Activated CD8-positive, alpha-beta memory T cell treated with anti-CD3 and anti-CD28 coated beads, Interleukin-2, amount 10 ng/mL, durations not matched to agents 7 days and 5 days (primary cell): ENCODE measurements at places on chromosomes 1 and 21.

DNA sequence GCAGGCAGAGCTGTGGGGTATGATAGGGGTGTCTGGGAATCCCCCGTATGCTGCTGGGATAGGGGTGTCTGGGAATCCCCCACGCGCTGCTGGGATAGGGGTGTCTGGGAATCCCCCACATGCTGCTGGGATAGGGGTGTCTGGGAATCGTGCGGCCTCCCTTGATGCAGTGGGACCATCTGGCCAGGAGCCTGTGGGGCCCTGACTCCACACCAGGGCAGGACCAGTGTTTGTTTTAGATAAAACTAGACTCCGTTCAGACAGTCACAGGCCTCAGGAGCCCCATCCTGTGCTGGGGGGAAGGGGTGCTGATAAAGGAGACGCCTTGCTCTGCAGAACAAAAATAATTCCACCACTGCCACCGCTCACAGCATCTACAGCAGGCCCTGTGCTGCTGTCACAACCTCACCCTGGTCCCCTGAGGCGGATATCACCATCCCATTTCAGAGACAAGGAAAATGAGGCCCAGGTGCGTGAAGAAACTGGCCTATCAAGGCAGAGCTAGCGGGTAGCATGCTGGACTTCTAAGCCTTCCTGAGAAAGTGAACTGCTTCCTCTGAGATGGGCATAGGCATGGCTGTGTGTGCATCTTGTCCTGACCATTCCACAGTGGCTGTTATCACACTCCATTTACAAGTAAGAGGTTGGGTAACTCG lies 24.0 kb downstream of the ECE1 start:
- H3K4me1 ChIP-seq = peaks cover 20% of the 10 kb centered on the region
- peaks cover 19% of the 10 kb centered on the region for H3K36me3 ChIP-seq
- no peak for DNase-seq

DNA sequence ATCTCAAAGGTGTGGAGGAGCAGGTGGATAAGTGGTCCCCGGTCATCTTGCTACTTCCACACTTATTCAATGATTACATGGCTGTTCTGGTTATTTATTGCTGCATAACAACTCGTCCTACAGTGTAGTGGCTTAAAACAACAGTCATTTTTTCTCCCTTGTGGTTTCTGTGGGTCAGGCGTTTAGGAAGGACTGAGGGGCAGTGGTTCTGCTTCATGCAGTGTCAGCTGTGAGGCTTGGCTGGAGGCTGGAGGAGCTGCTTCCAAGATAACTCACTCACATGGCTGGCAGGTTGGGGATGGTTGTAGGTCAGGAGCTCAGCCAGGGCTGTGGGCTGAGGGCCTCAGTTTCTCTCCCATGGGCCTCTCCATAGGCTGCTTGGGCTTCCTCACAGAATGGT lies 5.9 kb upstream of the SLC6A17 start:
- no peak overlapping the region for H3K27ac ChIP-seq
- H3K4me1 ChIP-seq = peaks cover 4% of the 10 kb centered on the region
- H3K4me3 ChIP-seq = no peak overlapping the region
- H3K36me3 ChIP-seq = no peaks in the 10 kb centered on the region
- no peak for DNase-seq

- H3K27ac ChIP-seq = no peak overlapping the region
- H3K4me3 ChIP-seq = no peak overlapping the region
- H3K4me1 ChIP-seq = peaks cover 20% of the 10 kb centered on the region
- H3K27me3 ChIP-seq = no peaks in the 10 kb centered on the region
Measured at GRCh38 chr21:45129189-45129923, 55.0 kb downstream of the ADARB1 start.

DNA sequence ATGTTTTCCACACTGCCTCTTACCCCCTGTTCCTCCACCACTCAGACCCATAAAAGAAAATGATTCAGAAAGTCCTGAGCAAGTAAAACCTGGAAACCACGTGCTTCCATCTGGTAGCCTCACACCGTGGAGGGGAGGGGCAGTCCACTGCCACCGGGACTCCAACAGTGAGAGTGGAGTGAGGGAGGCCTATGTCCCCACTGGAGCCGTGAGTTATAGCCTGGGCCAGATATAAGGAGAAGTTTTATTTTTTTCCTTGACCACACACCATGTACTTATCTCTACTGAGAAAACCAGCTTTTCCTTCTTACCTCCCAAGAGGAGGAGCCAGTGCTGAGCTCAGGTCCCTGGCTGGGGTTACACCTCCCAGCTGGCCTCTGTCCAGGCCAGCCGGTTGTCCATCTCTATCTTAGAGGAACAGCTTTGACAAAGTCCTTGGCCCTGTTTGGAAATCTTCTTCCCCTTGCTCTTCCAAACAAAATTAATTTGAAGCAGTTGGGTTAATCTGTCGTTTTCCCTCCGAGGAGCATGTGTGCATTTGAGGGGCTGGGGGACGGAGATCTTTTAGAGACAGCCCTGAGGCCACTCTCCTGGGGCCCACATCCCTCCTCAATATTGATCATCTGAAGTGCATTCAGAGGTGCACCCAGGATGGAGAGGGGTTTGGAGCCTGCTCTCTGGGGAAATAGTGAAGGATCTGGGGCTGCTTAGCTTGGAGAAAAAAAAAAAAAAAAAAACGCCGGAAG lies 49.1 kb upstream of the SERBP1 start:
- H3K27me3 ChIP-seq = peaks cover 6% of the 10 kb centered on the region
- no peaks in the 10 kb centered on the region for H3K36me3 ChIP-seq
- no peak for DNase-seq
- H3K27ac ChIP-seq = no peak overlapping the region
- H3K4me1 ChIP-seq = peaks cover 7% of the 10 kb centered on the region

GRCh38 chr1:223036479-223036845 lies 106.6 kb downstream of the TLR5 start:
- no peaks in the 10 kb centered on the region for H3K4me1 ChIP-seq
- H3K36me3 ChIP-seq = no peaks in the 10 kb centered on the region
- no peak overlapping the region for H3K4me3 ChIP-seq
- H3K27ac ChIP-seq = no peak overlapping the region
- no peak for DNase-seq
- H3K27me3 ChIP-seq = no peaks in the 10 kb centered on the region

DNA sequence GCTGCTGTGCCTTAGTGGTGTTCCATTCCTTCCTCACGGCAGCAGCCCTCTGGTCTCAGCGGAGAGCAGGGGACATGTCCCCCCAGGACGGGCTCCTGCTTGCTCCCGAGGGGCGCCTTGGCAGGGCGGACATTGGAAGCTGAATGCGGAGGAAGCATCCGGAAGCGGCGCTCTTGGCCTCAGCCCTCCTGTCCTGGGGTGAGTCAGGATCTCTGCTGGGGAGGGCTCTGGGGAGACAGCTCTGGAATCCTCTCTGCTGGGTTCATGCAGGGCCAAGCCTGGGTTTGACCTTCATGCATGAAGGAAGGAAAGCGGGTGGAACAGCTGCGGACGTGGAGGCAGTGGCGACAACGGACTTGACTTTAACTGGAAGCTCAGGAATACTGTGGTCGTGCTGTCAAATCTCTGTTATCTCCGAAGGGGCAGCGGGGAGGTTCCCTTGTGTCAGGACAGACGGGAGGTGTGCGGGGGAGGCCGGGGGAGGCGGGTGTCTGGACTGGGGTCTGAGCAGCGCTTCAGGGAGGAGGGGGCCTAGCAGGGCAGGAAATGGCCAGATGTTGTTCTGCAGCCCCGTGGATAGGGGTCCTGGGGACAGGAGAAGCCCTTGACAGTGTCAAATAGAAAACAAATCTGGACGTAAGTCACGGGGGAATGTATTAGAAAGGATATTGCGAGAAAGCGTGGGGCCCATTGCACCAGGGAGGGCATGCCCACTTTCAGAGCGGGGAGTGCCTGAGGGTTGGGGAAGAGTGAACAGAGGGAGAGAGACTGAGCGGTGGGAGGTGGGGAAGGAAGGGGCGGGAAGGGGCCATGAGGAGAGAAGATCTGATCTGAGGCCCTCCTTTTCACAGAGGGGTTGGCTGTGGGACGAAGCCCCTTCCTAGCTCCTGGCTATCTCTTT lies 26.6 kb downstream of the CRYAA start:
- peaks cover 18% of the 10 kb centered on the region for H3K27me3 ChIP-seq
- H3K36me3 ChIP-seq = peaks cover 2% of the 10 kb centered on the region
- no peak for DNase-seq
- no peak overlapping the region for H3K27ac ChIP-seq
- peaks cover 21% of the 10 kb centered on the region for H3K4me1 ChIP-seq

- no peaks in the 10 kb centered on the region for H3K4me1 ChIP-seq
- no peak overlapping the region for H3K27ac ChIP-seq
- DNase-seq = no peak
Measured at GRCh38 chr1:116466810-116467557, 93.9 kb downstream of the ATP1A1 start.

DNA sequence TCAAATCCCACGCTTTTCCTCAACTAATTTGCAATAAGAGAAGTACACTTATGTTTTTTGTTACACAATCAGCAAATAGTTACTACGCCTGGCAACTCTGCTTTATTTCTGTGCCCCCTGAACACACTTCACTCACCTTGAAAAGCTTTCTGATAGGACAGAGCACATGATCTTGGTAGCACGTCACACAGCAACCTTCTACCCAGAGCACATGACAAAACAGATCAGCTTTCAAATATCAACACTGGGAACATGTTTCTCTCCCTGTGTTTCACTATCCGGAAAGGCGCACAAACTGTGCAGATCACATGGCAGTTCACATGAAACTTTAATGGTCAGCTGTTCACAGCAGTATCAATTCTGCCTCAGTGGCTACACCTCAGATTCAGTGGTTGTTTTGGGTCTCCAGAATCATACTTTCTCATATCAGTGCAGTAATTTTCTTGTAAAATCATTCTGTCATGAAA lies 2.2 kb downstream of the SLC19A2 start:
- peaks cover 43% of the 10 kb centered on the region for H3K4me1 ChIP-seq
- H3K36me3 ChIP-seq = peaks cover 6% of the 10 kb centered on the region
